Left ventricle myocardium superior (tissue), 1 donor: ENCODE measurements at places on chromosomes 16 and 17. TPM values are rescaled to one million over a fixed set of nuclear protein-coding genes. Genes with fewer than 3 reads are reported as not detected.

DNA sequence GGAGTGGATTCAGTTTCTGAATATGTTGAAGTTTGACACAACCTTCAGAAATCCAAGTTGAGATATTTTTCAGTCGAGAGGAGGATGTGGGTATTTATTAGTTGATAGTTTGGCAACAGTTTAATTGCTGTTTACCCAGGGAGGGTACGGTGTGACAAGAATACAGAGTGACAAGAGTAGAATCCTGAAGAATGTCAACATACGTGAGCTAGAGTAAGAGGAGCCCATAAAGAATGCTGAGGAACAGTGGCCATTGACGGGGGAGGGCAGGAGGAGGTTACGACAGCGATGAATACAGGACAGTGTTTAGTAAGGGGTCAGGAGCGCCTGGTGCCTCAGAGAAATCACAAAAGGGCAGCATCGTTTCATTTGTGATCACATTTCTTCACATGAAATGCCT is 76.5 kb downstream of the AATF start:
- DNase-seq, result no peak

DNA sequence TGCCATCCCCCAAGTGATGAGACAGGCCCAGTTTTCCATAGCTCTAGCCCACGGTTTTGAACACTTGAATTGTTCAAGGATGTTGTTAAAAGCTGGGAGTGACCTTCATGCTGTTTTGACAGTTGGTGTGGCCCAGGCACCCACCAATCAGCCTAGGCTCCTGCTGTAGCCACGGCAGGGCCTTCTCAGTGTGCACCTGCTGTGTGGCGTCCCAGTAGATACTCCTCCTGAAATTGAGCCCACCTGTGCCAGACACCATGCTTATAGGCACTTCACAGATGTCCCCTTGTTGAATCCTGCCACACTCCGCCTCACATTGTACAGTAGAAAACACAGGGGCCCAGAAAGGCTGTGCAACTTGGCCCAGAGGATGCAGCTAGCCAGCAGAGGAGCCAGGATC is 86.4 kb downstream of the SOCS1 start:
- DNase-seq, result peak; percentile 12

GRCh38 chr17:27535975-27536374 is 79.7 kb downstream of the KSR1 start:
- no peak for DNase-seq

DNA sequence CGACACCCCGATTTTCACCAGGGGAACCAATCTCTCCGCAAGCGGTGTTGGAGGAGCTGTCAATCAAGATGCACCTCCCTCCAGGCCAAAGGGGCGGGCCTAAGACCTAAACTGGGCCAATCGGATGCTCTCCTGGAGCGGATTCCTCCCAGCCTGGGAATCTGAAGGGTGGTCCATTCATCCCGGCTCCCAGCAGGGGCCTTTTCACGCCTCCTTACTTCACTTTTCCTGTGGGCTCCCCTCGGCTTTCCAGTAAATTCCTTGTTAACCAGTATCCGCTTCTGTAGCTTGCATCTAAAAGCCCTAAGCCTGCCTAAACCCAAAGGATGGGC is 17.1 kb downstream of the C16orf74 start:
- DNase-seq, result no peak

DNA sequence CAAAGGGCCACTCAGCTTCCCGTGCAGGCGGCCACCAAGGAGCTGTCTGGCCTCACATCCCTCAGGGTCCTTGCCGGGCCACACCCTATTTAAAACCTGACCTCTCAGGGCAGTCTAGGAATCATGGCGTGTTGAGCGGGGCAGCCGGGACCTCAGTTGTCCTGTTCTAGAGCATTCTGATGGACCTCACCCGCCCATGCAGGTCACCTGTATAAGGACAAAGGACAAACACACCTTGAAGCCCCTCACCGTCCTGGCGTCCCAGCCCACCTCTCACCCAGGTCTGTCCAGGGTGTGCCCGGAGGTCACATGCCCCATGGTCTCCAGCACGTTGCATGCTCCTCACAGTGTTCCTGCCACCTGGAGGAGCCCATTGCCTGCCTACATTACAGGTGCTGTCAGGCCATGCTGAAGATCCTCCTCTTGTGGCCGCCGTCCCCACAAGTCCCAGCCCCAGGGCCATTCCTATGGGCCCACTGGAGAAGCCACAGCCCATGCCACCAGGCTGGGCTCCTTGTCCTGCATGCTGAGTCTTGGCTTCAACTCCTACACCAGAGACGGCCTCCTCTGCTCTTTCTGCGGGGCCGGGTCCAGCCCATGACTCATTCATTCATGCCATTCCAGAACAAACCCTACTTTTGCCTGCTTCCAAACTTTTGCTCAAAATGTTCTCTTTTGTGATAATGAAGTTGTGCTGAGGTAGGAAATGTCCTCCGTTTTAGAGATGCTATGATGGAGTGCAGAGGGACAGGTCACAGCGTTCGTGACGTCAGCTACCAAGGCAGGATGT is 46.3 kb downstream of the PEMT start:
- peak; percentile 58 for DNase-seq

- no peak for DNase-seq
Observed at GRCh38 chr16:220021-220420, 9.2 kb downstream of the LUC7L start.

GRCh38 chr17:5437721-5438317 is 1.1 kb downstream of the C1QBP start:
- no peak for DNase-seq

DNA sequence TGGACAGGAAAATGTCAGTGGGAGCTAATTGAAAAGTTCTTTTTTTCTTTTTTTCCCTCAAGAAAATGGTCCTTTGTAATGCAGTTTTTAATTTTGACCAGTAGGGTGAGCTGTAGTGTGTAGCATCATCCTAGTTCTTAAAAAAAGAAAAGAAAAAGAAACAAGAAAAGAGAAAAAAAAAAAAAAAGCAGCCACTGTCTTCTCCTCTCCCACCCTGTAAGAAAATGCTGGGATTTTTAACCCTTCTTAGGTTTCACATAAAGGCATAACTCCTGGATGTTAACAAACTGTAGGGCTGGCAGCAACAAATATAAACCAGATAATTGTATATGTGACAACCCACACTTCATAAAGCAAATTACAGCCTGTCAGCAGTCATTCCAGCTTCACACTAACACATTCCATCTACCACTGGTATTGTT is 78.1 kb downstream of the SKAP1 start:
- no peak for DNase-seq

DNA sequence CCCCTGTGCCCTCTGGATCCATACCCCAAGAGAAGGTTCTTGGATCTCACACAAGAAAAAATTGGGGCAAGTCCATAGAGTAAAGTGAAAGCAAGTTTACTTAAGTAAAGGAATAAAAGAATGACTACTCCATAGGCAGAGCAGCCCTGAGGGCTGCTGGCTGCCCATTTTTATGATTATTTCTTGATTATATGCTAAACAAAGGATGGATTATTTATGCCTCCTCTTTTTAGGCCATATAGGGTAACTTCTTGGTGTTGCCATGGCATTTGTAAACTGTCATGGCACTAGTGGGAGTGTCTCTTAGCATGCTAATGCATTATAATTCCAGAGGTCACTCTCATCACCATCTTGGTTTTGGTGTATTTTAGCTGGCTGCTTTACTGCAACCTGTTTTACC is 70.8 kb downstream of the NLK start:
- no peak for DNase-seq

- peak; percentile 39 for DNase-seq
Observed at GRCh38 chr16:53056392-53056881, 1.6 kb downstream of the CHD9 start.

DNA sequence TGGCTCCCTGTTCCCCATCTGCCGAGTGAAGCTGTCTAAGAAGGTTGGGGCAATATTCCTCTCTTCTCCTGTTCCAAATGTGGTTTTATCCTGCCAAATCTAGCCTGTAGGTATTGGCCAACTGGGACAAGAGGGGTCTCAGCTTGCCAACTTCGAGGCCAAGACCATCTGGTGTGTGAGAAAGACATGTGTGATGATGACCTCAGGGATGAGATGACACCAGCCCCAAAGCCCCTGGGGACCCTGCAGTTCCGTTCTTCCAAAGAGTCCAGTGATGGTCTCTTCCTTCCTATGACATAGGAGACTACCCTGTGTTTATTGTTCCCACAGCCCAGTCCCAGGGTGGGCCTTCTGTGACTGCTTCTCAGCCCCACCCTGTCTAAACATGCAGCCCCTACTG is 34.8 kb upstream of the ADAMTS18 start:
- no peak for DNase-seq

DNA sequence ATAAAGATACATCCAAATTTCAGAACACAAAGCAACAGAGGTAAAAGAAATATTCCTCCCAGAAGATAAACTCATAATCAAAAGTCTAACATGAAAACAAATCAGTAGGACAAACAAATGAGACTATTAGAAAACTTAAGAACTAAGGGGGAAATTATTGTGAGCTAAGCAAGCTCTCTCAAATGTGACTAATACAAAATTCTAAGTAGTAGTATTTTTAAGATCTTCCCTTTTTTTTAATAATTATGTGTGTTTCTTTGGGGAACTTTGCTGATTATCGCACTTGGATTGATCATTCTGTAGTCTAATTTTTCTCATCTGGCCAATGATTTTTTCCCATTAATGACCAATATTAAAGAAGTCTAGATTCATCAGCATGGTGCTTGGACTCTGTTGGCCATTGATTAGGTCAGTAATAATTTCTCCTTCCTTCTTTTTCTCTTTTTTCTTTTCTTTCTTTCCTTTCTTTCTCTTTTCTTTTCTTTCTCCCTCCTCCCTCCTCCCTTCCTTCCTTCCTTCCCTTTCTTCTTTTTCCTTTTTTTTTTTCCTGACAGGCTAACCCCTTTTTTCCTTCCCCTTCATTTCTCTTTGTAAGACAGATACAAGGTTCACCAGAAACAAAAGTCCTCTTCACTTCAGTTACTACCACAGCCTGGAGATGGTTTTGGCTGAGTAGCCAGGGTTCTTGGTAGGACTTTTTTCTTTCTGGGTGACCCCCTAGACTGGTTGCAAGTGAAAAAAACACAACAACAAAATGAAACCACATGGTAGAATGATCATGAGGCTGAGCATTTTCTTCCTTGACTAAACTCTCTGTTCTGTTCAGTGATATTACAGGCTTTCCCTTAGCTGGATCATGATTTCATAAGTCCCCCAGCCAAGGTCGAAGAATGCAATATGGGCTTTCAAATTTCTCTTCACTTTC is 2.9 kb upstream of the ABCA6 start:
- DNase-seq, result no peak

- peak; percentile 61 for DNase-seq
Observed at GRCh38 chr17:79027925-79028491, 4.0 kb downstream of the C1QTNF1 start.

DNA sequence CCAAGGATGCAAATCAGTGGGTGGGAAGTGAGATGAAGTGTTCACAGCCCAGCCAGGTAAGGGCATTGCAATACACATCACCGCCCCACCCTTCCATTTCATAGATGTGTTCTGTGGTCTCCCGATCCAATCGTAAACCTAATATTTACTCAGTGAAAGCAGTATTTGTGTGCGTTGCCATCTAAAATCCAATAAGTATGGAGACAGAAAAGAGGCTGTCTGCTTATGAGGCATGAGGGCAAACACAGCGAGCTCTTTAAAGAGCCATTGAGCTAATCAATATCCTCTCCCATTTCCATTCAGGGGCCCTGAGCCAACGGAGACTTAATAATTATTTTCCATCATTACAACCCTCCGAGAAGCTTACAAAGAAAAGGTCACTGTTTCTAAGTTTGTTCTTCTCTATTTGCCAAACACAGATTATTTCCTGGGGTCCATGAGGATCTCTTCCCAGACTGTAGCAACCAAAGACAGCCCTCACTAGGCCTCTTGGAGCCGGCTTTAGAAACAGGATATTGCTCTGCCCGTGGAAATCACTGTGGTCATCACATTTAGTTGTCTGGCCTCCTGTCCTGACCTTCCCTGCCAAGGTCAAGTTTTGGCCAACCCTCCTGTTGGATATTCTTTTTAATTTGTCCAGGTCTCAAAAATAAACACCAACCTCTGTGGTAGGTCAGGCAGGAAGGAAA is 120.1 kb downstream of the SLC39A11 start:
- DNase-seq, result no peak

GRCh38 chr17:7977805-7978204 is 24.6 kb upstream of the GUCY2D start:
- no peak for DNase-seq

GRCh38 chr17:47717261-47717697 is 15.8 kb upstream of the TBX21 start:
- no peak for DNase-seq

GRCh38 chr17:57614742-57615141 is 130.4 kb downstream of the CCDC182 start:
- DNase-seq, result no peak

DNA sequence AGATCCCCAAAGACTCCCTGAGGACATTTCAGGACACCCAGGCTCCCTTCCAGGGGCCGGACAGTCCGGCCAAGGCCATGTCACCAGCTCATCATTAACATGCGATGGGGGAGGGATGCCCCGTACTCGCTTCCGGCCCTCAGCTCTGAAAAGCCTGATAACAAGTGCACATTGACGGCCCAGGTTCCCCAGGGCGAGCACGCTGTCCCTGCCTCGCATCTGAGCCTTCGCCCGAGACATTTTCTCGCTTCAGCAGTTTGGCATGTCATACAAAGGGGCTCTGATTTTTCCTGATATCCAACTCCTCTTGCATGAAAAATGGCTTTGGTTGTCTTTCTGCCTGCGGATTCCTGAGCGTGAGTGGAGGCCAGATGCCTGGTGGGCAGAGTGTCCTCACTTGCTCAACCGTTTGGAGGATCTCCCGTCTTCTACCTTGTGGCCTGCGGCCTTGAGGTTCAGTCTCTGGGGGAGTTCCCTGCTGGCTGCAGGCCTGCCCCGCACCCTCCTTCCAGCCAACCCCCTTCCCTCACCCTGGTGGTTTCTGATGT is 14.1 kb downstream of the CACNG4 start:
- DNase-seq, result peak; percentile 87

- DNase-seq, result peak; percentile 95
Observed at GRCh38 chr16:66608241-66609138, 4.0 kb downstream of the CMTM3 start.

GRCh38 chr17:21352981-21353265 is 23.2 kb upstream of the KCNJ12 start:
- DNase-seq, result peak; percentile 15

G6PC1 gene
- not detected for total RNA-seq

SLC6A2 gene
- not detected for total RNA-seq

KIF2B gene
- not detected for total RNA-seq

DDX52 gene
- 14.6 TPM for total RNA-seq

OTOP3 gene
- not detected for total RNA-seq

SMTNL2 gene
- 47.4 TPM for total RNA-seq

SALL1 gene
- total RNA-seq, result not detected

CES3 gene
- total RNA-seq, result 1.6 TPM

PAQR4 gene
- total RNA-seq, result 7.9 TPM
